ENCODE measurements at places on chromosomes 13 and 19.

DNA sequence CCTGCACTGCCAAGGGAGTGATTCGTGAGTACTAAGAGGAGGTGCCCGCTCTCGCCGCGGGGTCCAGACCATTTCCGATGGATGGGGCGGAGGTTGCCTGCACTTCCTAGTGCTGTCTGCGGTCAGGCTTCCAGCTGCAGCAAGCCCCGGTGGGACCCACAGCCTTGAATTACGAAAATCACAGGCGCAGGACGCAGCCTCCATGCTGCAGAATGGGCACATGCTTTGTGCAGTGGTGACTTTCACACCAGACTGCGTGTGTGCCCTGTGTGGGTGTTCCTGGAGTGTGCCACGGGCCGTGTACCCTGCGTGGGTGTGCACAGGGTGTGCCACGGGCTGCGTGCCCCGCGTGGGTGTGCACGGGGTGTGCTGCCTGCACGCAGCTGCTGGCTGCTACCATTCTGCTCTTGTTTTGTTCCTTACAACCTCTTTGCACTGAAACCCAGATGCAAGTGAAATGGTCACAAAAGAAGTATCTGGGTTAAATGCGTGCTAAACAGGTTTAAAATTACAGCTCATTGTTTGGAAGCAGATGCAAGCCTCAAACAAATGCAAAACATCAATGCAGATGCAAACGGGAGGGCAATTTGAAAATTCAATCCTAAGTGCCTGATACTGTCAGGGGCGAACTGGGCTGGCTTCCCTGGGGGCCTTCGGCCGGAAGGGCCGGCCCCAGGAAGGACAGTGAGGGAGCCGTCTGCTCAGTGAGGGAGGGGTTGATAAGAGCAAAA, 221.2 kb upstream of the SOX1 start:
- H3K27me3 ChIP-seq, result no peaks in the 10 kb centered on the region
- no peak for DNase-seq
- H3K36me3 ChIP-seq, result no peaks in the 10 kb centered on the region
- H3K4me3 ChIP-seq, result no peak overlapping the region

- H3K27ac ChIP-seq, result no peak overlapping the region
- H3K36me3 ChIP-seq, result no peaks in the 10 kb centered on the region
- H3K4me3 ChIP-seq, result no peak overlapping the region
- no peak for DNase-seq
- H3K27me3 ChIP-seq, result no peaks in the 10 kb centered on the region
- no peaks in the 10 kb centered on the region for H3K4me1 ChIP-seq
Observed at GRCh38 chr13:90120026-90120425, 1227.5 kb upstream of the MIR17HG start.

GRCh38 chr13:44359983-44360375, 13.6 kb upstream of the SERP2 start:
- H3K27me3 ChIP-seq, result no peaks in the 10 kb centered on the region
- no peak for DNase-seq
- H3K36me3 ChIP-seq, result no peaks in the 10 kb centered on the region
- no peaks in the 10 kb centered on the region for H3K4me1 ChIP-seq

DNA sequence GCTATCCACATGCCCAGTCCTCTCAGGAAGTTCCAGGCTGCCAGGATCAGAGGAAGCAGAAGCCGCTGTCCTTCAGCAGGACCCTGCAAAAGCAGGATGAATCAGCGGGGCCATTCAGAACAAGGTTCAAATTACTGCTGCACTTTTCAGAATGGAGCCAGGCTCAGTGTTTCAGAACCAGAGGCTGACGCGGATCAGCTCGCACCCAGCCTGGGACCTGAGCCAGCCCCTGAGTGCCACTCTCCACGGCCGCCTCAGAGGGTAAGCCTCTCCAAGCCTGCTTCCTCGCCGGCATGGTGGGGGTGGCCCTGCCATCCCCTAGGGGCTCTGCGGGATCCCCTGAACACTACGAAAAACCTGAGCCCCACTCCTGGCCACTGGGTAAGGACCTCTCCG, 24.7 kb downstream of the RASA3 start:
- no peaks in the 10 kb centered on the region for H3K27me3 ChIP-seq
- H3K4me3 ChIP-seq, result no peak overlapping the region
- peaks cover 6% of the 10 kb centered on the region for H3K4me1 ChIP-seq

GRCh38 chr13:58087566-58087965, 456.0 kb downstream of the PCDH17 start:
- no peaks in the 10 kb centered on the region for H3K36me3 ChIP-seq
- no peak overlapping the region for H3K27ac ChIP-seq
- DNase-seq, result no peak
- H3K4me1 ChIP-seq, result no peaks in the 10 kb centered on the region
